Stimulated activated CD8-positive, alpha-beta memory T cell treated with anti-CD3 and anti-CD28 coated beads, Interleukin-15, amount 100 ng/mL, for 24 hours (primary cell): ENCODE measurements at places on chromosomes 4 and X.

DNA sequence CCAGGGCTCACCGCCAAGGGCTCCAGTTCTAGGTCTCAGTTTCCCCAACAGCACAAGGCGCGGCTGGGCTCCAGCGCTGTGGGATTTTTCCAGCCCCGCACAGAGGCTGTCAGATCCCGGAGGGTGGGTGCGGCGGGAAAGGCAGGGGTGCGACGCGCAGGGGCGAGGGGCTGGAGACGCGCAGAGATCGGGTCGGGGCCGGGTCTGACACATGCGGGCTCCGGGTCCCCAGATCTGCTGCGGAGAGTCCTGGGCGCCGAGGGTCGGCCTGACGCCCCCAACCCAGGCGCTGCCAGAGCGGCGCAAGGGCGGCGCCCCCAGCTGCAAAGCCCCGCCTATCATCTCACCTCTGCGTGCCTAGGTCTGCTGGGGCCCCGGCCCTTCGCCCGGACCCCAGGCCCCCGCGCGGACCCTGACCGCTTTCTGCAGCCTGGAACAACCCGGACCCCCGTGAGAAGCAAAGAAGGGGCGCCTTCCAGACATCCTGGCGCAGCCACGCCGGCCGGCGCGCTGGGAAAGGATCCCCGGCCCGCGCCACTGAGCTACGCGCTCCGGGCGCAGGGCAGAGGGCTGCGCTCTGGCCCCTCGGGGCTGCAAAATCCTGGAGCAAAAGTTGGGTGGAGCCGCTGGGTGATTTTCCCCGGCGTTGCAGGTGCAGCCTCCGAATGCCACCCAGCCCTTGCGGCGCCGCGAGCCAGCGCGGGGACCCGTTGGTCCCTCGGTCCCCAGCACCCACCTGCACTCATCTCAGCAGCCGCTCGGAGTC is 486 bp downstream of the ABLIM2 start:
- no peak for DNase-seq

DNA sequence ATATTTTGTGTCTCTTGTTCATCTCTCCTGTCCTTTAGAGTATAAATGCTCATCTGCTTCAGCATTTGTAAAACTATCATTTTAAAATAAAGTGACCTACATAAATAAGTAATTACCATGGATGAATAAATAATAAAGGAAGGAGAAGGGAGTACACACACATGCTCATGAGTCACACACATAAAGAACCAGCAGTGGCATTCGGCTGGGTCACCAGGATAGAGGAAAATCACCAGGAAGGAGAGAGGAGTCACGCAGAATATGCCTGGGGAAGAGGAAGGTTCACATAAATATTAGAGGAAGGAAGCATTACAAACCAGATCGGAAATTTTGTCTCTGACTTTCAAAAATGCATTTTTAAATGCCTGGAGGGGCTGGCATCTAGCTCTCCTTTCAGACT is 38.5 kb upstream of the MED14 start:
- DNase-seq = no peak

DNA sequence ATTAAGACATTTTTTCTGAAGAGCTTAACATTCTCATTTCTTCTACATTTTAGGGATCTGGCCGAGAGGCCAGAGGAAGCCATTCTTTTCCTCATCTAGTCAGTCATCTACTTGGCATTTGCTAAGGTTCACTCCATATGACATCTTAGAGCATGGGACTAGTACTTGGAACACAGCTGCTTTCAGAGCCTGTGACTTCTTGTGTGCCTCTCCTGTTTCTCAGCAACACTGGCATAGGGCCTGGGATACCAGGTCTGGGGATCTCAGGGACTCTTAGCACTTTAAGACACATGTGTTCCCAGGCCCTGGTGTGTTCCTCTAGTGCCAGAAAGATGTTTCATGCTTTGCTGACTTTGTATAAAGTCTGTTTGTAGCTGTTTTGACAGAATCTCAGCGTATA is 7.3 kb downstream of the PLP1 start:
- DNase-seq = no peak

- no peak for DNase-seq
Observed at GRCh38 chrX:112521676-112522075, 158.1 kb downstream of the LHFPL1 start.

DNA sequence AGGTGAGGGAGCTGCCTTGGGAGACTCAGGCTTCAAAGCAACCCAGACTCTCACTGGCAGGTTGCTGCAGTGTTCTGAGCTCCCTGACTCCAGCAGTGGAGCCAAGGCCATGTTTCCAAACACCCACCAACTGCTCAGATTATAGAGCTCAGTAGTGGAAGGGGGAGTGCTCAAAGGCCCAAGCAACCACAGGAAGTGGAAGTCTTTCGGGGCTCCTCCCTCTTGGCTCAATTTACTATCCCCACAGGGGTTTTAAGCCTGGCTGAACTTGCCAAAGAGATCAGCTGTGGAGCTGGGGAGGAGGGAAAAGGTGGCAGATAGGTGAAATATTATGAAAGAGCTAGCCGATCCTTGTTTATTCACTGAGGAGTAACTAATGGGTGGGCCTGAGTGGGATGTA is 82.5 kb downstream of the HPRT1 start:
- no peak for DNase-seq

DNA sequence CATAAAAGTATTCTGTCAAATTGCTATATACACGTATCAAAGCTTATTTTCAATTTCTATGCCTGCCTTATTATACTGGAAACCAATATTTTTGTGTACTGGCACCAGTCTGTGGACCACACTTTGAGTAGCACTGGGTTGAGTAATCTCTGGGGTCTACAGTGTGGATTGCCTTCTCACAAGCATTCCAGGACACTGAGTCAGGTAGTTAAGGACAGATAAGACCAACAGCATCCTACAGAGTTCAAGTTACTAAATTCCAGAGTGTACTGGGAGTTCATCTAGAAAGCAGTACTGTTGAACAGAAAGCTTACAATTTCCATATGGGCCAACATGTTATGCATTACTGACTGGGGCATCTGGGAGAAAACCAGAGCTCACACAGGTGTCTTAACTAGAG is 61.8 kb downstream of the VMA21 start:
- no peak for DNase-seq
